T follicular helper cell (primary cell): ENCODE measurements at places on chromosomes 4 and X.

DNA sequence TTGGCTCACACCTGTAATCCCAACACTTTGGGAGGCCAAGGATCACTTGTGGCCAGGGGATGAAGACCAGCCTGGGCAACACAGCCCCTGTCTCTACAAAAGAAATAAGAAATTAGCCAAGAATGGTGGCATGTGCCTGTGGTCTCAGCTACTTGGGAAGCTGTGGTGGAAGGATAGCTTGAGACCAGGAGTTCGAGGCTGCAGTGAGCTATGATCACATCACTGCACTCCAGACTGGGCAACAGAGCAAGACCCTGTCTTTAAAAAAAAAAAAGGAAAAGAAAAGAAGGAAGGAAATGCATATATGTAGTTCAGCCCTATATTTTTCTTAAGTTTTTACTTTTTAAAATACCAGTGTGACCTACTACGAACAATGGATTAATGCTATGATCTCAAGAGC is 15.1 kb downstream of the PRSS48 start:
- no peak for DNase-seq

DNA sequence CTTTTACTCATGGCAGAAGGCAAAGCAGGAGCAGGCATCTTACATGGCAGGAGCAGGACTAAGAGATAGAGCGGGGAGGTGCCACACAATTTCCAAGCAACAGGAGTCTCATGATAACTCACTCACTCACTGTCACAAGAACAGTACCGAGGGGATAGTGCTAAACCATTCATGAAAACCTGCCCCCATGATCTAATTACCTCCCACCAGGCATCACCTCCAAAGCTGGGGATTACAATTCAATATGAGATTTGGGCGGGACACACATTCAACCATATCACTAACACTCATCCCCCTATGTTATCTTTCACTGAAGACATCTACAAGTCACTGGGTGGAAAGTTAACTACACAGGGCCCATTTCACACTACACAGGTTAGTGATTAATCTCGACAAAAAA is 25.4 kb upstream of the GLRB start:
- DNase-seq = no peak

DNA sequence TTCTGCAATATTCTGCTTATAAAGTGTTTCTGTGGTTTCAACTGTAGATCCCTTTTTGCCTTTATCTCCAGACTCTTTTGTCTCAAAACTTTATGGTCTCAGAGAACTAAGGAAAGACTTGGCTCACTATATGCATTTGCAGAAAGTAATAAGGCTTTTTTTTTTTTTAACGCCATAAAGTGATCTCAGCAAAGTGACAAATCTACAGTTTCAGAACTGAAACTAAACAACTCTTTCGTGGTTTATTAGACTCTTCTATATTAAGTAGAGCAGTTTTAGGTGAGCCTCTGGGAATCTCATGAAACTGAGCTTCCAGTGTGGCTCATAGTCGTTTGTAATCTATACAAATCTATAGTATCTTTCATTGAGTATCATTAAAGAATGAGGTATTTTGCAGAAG is 15.3 kb downstream of the ATP7A start:
- DNase-seq = no peak

GRCh38 chr4:79404666-79405065 is 3.4 kb downstream of the GK2 start:
- no peak for DNase-seq

- DNase-seq = no peak
Observed at GRCh38 chr4:2289955-2290333, 28.0 kb upstream of the MXD4 start.

DNA sequence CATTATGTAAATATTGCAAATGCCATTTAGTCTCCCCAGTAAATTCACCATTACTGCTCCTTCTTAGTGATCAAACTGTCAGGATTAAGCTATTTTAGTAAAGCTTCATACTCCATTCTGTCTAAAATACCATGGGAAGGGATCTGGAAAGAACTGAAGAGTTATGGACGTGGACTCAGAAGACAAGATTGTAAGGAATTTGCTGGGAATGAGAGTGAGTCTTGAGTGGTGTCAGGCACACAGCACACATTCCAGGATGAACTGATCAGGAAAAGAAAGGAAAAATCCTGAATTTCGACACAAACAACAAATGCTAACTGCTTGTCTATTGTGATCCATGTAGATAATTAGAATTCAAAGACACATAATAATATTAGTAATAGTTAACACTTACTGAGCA is 311.0 kb downstream of the CENPC start:
- DNase-seq = no peak

GRCh38 chrX:107025545-107025944 is 25.5 kb upstream of the MORC4 start:
- DNase-seq = no peak

- peak; percentile 17 for DNase-seq
Observed at GRCh38 chr4:80125252-80126177, 52.5 kb upstream of the ANTXR2 start.

DNA sequence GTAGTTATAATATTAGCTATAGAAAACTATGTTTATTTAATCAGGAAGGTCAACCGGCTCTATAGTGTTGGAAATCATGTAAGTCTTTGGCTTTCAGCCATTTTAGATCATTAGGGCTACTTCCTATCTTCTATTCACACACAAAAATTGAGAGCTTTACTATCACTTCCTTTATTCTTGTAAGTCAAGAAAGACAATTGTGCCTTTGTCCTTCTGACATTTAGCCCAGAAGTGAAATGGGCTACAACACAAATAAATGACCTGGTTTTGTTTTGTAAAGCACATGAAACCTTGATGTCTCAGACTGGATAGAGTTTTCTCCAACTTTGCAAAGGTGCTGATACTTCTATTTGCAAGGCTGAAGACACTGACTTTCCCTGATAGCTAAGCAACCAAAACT is 122.4 kb upstream of the ACSL4 start:
- no peak for DNase-seq

GRCh38 chrX:2500803-2501558 is at the start of the genes DHRSX and ZBED1:
Gene DHRSX, minus strand, starts transcription at chrX:2500976. Its CDS starts 51 bp downstream, at chrX:2500925.
Gene ZBED1, minus strand, starts transcription at chrX:2500976. Its CDS starts 10,257 bp downstream, at chrX:2490719.
- peak; percentile 9 for DNase-seq

- DNase-seq = no peak
Observed at GRCh38 chrX:130120321-130120731, 10.0 kb upstream of the ELF4 start.

GRCh38 chr4:126850286-126850685 is 782.5 kb upstream of the INTU start:
- DNase-seq = no peak

- DNase-seq = no peak
Observed at GRCh38 chrX:36562986-36563385, 445.2 kb upstream of the FAM47C start.

DNA sequence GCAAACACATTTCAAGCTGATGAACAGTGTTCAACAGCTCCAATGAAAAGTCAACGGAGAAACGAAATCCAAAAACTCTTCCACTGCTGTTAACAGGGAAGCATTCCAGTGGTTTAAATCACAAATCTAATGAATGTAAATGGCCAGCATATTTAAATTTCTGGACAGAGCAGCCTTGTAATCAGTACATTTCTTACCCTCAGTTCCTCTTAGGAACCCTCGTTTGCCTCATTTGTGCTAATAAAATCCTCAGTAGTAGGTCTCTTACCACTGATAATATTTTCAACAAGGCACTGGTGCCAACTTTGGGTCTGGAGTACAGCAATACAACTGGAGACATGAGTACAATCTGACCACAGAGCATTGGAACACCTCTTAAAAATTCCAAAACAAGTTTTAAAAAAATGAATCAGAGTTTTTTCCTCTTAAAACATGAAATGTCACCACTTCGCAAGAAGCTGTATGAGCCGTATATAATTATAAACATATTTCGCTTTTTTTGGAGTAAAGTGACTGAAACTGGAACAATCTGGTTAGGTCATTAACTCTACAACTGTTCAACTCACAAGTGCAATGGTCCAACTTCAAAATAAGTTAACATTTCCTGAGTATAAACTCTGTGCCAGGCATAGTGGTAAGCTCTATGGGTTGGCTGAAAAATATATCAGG is 211.2 kb downstream of the CPEB2 start:
- no peak for DNase-seq

DNA sequence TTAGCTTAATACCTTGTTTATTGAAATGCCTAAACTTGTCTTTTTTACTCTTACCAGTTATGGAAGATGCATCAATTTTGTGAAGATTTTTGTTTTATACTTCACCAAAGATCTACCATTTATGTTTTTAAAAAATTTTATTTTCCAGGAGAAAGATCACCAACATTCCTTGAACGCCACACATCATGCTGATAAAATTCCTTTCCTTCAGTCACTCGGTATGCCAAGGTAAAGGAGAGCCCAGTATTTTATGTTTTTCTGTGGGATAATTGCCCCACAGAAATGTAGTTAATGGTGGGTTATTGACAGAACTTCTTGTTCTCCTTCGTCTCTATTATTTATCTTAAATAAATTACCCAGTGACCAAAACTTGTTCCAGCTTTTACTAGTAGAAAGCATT is 217.0 kb downstream of the GC start:
- no peak for DNase-seq

- DNase-seq = no peak
Observed at GRCh38 chr4:124641715-124642381, 70.7 kb downstream of the ANKRD50 start.

GRCh38 chr4:179748837-179749236 is 2306.6 kb upstream of the AGA start:
- no peak for DNase-seq

DNA sequence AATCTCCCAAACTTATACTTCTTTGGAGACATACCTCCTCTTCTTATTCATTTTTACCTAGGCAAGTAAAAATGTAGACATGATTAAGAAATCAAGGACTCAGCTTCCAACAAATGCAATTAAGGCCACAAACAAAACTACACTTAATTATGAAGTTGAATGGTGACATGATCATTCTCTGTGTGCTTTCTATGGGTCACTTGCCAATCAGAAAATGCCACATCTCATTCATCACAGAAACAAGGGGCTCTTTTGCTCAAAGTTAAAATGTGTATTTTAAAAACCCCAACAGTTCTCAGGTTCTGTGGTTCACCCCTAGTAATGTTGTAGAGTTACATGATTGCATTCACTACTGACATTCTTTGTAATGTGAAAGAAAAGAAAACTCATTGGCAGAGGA is 273.5 kb downstream of the DCHS2 start:
- DNase-seq = no peak

- peak; percentile 43 for DNase-seq
Observed at GRCh38 chr4:2364654-2365053, 53.8 kb downstream of the ZFYVE28 start.

DNA sequence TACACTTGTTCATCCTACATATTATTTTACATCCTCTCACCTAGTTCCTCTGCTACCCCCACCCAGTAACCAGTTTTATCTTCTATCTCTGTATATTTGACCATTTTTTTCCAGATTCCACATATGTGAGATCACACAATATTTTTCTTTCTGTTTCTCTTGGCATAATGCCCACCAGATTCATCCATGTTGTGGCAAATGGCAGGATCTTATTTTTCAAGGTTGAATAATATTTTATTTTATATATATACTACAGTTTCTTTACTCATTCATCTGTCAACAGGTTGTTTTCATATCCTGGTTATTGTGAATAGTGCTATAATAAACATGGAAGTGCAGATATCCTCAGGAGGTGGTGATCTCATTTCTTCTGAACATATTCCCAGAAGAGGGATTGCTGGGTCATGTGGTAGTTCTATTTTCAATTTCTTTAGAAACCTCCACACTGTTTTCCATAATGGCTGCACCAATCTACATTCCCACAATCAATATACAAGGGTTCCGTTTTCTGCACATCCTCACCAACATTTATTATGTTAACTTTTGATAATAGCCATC is 48.2 kb downstream of the THAP9 start:
- DNase-seq = no peak

DNA sequence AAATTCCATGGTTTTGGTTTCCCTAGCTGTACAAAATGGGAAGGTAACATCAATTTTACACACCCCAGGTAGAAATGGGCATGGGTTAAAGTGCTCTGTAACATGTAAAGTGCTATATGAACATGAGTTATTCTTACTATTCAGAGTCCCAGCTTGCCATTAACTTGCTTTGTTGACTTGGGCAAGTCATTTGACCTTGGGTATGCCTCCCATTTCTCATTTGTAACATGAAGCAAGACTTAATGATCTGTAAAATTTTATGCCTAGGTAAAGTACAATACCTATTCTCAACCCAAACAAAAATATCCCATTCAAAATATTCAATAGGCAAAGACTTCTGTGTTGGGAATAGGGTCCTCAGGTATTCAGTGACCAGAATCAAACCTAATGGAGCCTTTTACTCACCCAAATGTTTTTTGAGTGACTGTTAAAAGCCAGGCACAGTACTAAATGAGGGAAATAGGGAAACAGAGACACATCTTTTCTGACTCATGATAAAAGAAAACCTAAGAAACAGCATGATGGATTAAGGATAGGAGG is 126.6 kb downstream of the SH3RF1 start:
- no peak for DNase-seq

- DNase-seq = no peak
Observed at GRCh38 chrX:111319451-111319850, 49.2 kb upstream of the CAPN6 start.

GRCh38 chrX:154433605-154434004 is 3.3 kb upstream of the GDI1 start:
- no peak for DNase-seq

DNA sequence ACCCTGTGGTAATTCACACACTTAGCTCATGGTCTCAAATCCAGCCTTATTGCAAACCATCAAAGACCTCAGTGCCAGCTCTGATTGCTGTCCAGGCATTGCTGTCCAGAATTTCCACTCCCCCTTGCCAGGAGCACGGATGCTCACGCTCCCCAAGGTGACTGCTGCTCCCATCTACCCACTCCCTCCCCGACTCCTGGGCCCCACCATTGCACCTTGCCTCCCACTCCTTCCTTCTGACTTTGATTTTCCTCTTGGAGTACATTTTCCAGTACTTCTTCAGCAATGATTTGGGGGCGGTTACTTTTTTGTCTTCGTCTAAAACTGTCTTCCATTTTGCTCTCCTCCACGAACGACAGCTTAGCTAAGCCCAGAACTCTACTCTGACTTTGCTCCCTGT is 11.5 kb downstream of the ZFYVE28 start:
- DNase-seq = no peak

DNA sequence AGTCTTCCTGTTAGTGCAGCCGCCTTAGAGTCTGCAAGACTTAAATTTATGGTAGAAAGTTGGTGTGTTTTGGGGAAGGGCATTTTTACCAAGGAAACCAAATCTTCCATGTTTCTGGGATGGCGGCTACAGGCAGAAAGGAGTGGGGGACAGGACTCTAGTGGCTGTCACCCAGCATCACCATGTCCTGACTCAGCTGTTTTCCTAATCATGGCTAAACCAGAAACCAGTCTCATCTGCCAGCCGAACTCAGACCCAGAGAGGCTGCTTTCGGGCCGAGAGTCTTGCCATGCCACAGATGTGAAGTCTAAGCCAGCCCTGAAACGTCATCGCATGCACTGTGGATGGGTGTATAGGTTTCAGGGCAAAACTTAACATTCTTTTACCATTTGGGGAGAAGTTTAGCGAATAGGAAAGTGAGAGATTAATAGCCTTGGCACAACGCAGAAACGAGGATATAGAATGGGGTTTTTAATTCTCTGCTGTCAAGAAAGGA is 109.6 kb downstream of the ENPP6 start:
- DNase-seq = no peak

- no peak for DNase-seq
Observed at GRCh38 chrX:37746218-37746941, 33.5 kb upstream of the CYBB start.

GRCh38 chrX:70033348-70034051 is 16.2 kb downstream of the AWAT2 start:
- no peak for DNase-seq
